ENCODE measurements at places on chromosomes 5 and 9.

GRCh38 chr9:106622164-106622487 lies 240.8 kb upstream of the ZNF462 start:
- DNase-seq = no peak

- no peak for DNase-seq
These were observed 68.8 kb downstream of the ANKRD55 start for GRCh38 chr5:56164376-56164775.

DNA sequence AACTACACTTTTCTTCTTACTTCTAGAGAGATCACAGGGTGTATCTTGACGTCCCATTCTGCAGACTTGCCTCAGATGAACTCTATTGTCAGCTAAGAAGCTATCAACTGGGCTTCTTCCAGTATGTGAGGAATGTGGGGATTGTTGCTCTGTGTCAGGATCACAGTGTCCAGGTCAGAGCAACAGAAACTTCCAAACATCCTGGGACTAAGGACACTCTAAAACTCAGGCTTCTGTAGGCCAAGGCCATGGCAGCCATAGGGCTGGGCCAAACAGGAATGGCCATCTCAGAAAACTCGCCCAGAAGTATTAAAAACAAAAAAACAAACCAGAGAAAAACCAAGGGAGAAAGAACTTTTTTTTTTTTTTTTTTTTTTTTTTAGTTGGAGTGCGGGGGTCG lies 210.0 kb upstream of the CLINT1 start:
- no peak for DNase-seq

- DNase-seq = no peak
These were observed 10.7 kb upstream of the SLC22A4 start for GRCh38 chr5:132283423-132284043.

DNA sequence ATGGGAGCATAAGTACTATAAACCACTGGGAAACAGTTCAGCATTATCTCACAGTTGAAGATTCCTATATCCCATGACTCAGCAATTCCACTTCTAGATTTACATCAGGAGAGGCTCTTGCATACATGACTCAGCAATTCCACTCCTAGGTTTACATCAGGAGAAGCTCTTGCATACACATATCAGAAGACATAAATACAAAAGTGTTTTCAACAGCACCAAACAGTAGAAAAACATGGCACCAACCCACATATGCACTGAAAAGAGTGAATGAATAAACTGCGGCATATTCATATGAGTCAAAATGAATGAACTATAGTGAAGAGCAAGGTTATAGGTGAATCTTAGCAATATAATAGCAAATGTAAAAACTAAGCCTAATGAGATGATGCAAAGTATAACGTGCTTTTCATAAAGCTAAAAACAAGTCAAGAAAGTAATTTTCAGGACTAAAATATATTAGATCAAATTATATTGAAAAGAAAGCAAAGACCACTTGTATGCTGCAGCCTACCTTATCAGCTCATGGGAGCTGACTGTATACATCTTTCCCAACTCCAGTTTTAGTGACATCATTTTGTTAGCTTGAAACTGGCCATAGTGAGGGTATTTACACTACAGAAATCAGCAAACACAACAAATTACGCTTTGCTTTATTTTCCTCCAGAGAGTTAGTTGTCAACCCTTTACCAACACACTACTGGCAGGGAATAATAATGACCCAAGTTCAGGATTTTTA lies 95.8 kb downstream of the ANKRD18B start:
- DNase-seq = no peak

DNA sequence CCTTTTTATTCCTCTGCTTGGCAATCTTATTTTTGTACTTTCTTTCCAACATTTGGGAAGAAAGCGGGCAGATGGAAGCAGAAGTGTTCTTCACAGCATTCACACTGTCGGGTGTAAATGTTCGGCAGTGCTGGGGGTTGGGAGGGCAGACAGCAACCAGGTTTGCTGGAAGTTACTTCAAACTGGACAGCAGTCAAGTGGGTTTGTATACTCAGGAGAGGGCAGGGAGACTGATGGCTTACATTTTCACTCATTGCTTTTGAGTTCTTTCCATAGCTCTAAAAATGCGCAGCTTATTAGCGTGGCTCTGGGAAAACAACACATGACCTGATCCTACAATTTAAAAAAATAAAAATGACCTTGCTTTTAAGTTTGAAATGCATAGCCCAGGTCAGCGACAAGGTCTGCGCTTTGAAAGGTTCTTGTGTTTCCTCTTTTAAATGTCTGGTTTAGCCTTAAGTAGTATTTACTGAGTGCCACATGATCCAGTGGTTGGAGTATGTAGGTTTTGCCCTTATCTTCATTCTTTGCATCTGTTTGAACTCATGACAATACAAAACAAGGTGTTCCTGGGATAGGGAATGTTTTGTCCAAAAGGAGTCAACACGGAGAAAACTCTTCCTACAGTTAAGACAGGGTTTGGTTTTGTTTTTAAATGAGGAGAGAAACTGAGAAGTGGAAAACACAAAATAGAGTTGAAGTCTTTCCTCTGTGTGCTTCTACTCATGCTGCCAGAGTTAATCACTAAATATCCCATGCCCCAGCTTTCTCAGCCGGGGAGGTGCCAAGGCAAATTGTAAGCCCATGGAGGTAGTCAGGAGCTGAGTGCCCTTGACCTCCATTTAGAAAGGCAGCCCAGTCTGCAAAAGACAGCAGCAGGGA lies 132.7 kb upstream of the DMRT1 start:
- no peak for DNase-seq

DNA sequence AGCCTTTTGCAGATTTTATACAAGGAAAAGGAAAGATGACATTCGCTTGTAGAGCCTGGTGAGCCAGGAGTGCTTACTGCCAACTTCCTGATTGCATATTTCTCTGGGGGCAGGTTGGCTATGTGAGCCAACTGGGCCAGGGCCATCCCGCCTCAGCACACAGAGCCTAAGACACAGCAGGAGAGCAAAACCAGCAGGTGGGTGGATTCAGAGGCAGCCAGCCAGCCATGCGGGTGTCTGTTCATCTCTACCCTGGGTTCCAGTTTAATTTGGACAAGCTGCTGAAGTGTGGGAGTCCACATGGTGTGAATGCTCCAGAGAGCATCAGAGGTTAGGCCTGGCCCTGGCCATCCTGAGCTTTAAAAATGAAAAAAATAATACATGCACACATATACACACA lies 291.4 kb downstream of the ARHGEF28 start:
- no peak for DNase-seq

GRCh38 chr5:149605998-149606724 lies 24.9 kb downstream of the ARHGEF37 start:
- DNase-seq = no peak

DNA sequence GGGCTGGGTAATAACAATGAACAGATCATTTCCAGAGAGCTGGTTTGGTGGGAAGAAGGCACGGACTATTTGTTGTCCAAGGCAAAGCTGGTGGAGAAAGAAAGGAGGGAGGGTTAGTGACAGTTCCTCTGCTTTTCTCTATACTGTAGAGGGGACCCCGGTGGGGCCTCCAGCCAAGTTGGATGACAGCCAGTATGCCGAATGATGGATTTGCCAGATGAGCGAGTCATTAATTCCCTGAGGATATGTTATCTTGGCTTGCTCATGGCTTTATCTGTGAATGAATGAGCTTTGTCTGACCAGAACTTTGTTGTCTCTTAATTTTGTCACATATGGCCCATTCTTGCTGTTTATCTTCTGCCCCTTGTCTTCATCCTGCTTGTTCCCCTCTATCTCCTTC lies 158.6 kb upstream of the GLRA1 start:
- DNase-seq = no peak

DNA sequence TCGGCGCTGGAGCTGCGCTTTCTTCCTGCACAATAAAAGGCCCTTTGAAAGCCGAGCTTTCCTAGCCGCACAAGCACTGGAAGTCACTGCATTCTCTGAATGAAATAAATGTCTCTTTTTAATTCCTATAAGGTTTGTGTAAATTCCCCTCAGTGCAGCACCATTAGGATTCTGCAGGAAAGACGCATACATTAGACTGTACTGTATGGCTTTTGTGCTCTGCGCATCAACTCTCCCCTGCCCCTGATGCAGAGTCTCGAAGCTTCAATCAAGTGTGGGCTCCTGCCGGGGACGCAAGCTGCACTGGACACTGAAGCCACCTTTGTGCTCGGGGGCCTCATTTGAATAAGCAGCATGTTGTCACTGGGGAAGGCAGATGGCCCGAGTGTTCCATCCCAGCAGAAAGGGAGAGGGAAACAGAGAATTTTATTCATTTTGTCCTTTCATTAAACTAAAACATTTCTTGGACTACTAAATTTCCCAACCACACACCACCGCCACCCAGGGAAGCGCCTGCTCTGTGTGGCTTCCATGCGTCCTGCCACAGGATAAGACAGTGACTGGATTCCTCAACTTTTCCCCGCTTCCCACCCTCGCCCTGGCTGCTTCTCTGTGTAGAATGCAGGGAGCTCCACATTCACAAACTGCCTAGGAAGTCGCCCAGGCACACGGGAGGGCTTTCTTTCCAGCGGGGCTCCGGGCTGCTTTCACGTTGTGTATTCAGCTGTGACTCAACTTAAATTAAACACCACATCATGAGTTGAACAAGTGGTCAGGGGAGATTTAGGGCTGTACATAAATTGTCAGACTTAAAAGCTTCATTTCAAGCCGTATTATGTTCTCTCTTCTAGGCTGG lies 635.4 kb downstream of the IRX1 start:
- DNase-seq = no peak

Measured in activated gamma-delta T cell treated with Interleukin-2 at 50 U/mL for 16 hours (primary cell).